ENCODE measurements at places on chromosomes 4 and X.
A peak's percentile ranks its signal among the peaks of the same experiment; 100 is the strongest.

- DNase-seq = no peak
Measured at GRCh38 chr4:174012886-174013259, 270.6 kb downstream of the FBXO8 start.

GRCh38 chrX:78595901-78596502, 63.1 kb downstream of the RTL3 start:
- no peak for DNase-seq

DNA sequence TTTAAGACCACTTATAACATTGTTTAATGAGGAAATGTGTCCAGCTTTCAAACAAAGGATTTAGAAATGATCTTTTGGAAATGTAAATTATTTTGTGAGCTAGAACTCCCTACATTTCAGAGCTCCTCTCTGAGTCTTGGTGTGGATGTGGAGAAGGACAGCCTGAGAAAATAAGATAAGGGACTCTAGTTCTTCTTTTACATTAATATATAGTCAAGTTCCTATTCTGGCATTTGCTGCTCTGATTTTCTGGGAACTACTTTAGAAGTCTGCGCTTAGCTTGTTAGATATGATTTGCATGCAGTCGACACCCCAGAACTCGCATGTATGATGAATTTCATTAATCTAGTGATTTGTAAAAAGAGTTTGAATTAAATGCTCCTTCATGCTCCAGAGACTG, 45.5 kb downstream of the TSPAN7 start:
- no peak for DNase-seq

DNA sequence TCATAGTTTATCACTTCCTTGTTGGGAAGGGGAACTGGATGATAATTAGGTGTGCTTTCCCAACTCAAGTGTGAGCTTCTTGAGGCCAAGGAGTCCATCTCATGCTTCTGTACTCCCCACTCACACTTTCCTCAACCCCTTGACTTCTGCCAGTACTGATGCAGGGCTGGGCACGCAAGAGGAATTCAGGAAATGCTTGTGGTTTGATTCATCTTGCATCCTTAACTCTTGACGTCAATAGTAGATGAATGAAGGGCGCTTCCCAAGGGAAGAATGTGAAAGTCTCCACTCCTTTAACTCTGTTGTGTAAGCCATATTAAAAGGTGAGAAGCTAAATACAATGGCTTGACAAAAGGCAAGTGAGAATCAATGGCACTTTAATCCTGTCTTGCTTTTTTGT, 101.8 kb downstream of the AGTR2 start:
- DNase-seq = no peak

GRCh38 chr4:3384771-3385710, 56.7 kb upstream of the HGFAC start:
- no peak for DNase-seq

GRCh38 chrX:110402091-110402849, 43.6 kb downstream of the RTL9 start:
- no peak for DNase-seq

DNA sequence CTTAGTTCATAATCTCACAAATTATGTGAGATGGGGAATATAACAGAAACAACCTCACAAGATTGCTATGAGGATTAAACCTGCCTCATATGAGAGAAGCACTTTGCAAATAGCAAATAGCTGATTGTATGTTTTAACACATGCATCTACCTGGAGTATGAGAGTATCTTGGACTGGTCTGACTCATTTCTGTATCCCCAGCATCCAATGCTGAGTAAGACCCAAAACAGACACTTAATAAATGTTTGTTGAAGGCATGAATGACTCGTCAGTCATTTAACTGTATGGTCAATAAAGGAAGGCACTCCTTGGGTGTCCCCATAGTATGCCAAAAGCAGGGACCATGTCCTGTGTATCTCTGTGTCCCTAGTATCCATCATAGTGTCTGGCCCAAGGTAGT, 350.9 kb upstream of the F9 start:
- DNase-seq = no peak

DNA sequence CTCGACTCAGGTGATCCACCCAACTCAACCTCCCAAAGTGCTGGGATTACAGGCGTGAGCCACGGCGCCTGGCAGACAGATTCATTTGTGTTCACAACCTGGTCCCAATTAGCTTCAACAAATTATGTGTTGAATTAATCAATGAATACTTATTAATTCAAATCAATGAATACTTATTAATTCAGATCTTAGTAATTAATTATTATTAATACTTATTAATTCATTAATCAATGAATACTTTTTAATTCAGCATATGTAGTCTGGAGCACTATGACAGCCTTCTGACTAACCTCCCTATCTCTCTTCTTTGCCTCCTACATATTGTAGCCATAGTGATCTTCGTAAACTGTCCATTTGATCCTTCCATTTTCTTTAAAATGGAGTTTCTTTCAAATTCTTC, 56.7 kb upstream of the RBPJ start:
- no peak for DNase-seq

GRCh38 chr4:154741131-154741665, 2.6 kb upstream of the LRAT start:
- DNase-seq = no peak

DNA sequence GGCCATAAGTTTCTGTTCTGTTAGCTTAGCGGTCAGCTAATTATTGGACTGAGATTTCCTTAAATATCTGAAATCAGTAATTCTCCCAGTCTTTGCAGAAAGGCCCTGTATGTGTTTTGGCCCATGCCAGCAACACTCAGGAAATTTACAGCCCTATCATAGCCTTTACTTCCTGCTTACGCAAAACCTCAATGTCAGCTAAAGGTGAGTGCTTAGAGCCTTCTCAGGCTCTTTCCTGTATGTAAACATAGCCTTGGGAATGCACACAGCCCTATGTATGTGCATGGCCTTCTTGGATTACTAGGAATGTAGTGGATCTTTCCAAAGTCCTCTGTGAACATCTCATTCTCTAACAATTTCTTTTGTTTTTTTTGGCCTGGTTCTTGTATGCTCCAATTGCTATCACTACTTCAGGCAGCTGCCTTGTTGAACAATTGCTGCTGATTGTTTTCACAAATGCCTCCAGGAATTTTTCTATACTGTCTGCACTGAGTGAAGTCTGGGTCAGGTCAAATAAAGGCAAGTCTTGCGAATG, 200.0 kb downstream of the PPP1R2C start:
- peak; percentile 4 for DNase-seq

Measured in CD4-positive, alpha-beta T cell treated with Interleukin-10 for 1 hour (primary cell).